T-cell (primary cell): ENCODE measurements at places on chromosomes 3 and 15. TPM values are rescaled to one million over a fixed set of nuclear protein-coding genes. Genes with fewer than 3 reads are reported as not detected.

PARP3 gene
- 8.9 TPM for total RNA-seq

TMEM212 gene
- total RNA-seq: not detected

UACA gene
- total RNA-seq: 0.08 TPM

CCR4 gene
- total RNA-seq: 37.4 TPM

SMCO1 gene
- not detected for total RNA-seq

GOLGA6B gene
- total RNA-seq: not detected

KCNMB3 gene
- 1.3 TPM for total RNA-seq

SV2B gene
- not detected for total RNA-seq

ARL14 gene
- not detected for total RNA-seq

GOLGA8H gene
- not detected for total RNA-seq

ASB14 gene
- not detected for total RNA-seq

SHF gene
- 5.6 TPM for total RNA-seq

OR5K2 gene
- total RNA-seq: not detected

ABI3BP gene
- total RNA-seq: 0.18 TPM

RASGRF1 gene
- total RNA-seq: 0.22 TPM

LNP1 gene
- total RNA-seq: 1.4 TPM

GOLGA8S gene
- total RNA-seq: 0.30 TPM

ZNF609 gene
- total RNA-seq: 52.7 TPM

OGG1 gene
- total RNA-seq: 39.1 TPM

HHLA2 gene
- total RNA-seq: 0.40 TPM

CD96 gene
- total RNA-seq: 198 TPM
